ENCODE measurements at places on chromosomes 6 and 20.

DNA sequence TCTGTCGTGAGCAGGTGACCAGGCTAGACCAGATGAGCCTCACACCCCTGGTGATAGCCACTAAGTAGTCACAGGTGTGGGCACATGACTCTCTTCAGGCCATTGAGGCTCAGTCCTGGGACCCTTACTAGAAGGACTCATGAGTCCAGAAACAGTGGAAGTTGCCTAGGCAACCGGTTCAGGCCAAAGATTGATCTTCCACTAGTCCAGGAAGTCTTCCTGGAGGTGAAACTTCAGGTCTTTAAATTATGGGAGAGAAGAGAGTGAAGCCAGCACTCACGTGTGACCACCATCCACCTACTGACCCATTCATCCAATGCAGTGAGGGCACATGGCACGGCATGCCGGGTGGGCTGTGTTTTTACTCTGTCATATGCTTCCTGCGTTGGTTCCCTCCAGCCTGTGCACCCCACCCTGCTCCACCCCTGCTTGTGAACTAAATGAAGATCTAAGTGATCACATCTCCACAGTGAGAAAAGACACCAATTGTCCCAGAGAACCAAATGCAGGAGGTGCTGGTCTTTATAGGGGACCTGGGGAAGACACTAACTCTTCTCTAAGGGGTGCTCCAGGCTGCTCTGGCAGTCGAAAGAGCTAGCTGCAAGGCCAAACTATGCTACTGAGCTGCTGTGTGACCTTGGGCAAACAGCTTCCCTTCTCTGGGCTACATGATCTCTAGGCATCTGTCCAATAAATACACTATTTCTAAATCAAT, 12.5 kb upstream of the STX16 start:
- no peak for DNase-seq

DNA sequence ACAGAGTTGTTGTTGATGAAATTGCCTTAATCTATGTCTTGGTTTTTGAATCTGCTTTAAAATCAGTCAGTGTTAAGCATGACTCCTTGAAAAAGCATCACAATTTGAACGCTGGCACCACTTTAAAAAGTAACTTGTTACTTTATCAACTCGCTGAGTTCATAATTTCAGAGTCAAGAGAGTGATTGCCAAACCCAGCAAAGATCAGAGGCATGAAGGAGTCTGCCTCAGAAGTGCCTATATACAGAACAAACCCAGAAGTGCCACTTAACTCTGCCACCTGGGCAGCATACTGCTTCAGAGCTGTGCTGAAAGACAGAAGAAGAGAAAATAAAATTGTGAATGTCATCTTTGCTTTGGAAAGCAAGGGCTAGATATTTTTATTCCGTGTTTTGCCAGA, 73.6 kb upstream of the HCRTR2 start:
- DNase-seq = no peak

DNA sequence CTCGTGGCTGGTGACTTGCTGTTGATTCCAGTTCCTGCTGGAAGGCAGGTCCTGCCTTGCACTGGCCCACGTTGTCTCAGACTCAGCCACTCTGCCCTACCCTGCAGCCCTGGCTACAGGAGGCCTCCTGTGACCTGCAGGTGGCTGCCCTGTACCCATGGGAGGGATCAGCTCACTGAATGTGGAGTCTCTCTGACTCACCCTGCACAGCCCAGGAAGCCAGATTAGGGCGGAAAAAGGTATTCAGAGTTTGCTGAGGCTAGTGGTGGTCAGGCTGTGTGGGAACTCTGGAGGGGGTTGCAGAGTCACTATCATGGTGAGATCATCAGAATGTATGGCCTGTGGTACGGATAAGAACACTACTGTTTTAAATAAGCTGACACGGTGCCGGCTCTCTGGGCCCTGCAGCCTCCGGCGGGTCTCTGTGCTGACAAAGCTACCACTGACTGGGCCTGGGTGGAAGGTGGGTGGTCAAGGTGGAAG, 24.7 kb upstream of the PYGB start:
- DNase-seq = no peak

- no peak for DNase-seq
Observed at GRCh38 chr20:32902456-32903420, 44.0 kb downstream of the EFCAB8 start.

DNA sequence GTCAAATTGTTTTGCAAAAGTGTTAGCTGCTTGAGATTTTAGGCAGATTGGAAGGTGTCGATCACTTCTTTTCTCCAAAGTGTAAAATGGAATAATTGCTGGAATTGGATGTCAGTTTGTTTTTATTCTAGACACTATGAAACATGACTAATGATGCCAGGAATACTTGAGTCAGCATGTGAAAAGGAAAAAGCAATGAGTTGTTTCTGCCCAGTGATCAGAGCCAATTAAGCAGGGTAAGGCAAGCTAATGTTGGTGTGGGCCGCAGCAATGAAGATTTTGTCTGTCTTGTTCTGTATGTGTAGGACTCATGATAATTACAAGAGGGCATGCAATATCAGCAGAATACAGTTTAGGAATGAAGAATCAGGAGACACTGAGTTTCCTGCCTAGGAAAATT, 110.3 kb downstream of the CARMIL1 start:
- DNase-seq = no peak

GRCh38 chr6:136030131-136030530, 178.6 kb downstream of the PDE7B start:
- DNase-seq = no peak

DNA sequence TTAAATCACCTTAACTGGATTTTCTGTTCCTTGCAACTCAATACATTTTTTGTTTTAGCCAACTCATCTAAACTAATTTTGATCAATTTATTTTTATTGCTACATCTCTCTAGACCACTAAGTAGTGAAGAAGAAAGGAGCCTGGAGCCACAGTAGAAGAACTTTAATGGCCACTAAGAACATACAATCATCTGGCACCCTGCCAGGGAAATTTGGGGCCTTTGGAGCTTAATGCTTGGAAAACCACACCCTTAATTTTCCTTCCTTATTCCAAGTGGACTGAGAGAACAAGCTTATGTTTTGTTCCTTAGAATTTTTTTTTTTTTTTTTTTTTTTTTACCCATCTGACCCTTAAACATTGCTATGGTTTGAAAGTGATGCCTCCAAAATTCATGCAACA, 12.0 kb upstream of the GMDS start:
- no peak for DNase-seq

GRCh38 chr6:11923621-11924020, 88.5 kb upstream of the HIVEP1 start:
- no peak for DNase-seq

- DNase-seq = no peak
Observed at GRCh38 chr20:23917024-23917725, 37.6 kb upstream of the CST5 start.

- no peak for DNase-seq
Observed at GRCh38 chr20:54133434-54134427, 40.1 kb downstream of the CYP24A1 start.

GRCh38 chr6:2158596-2159271, 86.7 kb downstream of the GMDS start:
- no peak for DNase-seq

- DNase-seq = no peak
Observed at GRCh38 chr6:166936079-166936787, 20.1 kb downstream of the RNASET2 start.

DNA sequence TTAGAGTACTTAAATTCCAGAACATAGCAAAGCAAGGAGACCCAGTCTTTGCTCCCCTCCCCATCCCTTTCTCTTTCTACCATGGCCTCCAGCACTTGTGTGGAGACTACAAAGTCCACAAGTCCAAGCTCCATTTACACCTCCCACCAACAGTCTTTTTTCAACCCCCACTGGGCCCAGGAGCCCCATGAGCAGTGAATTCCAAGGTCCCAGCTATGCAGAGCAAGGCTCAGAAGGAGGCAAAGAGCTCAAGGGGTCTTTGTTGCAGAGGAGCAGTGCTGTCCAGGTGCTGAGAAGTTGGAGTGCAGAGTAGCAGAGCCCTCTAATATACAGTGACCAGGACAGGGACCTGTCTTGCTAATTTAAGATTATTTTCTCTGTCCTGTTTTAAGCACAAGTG, 9.0 kb downstream of the PAK5 start:
- DNase-seq = no peak

GRCh38 chr6:70008189-70008588, 141.8 kb downstream of the COL19A1 start:
- DNase-seq = no peak

DNA sequence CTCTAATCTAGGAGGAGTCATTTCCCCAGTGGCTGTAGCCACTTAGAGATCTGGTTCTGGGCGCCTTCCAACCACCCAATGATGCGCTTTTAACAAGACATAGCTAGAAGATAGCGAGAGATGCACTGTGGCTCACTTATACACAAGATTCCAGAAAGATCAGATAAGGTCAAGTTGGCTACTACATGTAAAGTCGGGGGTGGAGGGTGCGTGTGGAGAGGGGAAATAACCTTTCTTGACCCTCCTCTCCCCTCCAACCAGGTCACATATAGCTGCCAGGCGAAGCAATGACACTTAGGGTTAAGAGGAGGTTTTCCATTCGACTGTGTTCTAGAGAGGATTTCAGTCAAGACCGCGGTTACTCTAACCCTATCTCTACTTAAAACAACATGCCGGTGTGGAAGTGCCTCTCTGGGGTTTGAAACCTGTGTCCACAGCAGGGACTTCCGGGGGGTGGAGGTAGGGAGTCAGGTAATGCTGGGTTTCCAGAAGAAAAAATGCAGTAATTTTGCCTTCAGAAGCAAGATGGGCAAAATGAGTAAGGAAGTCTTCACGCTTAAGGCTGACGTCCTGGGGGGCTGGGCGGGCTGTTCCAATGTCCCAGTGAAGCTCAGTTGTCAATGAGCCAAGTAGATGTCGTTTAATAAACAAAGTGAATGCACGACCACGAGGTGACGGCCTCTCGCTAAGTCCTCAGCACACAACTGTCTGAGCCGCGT, 1.8 kb upstream of the SIM1 start:
- DNase-seq = no peak

- DNase-seq = no peak
Observed at GRCh38 chr6:16723826-16724225, 37.4 kb downstream of the ATXN1 start.

- DNase-seq = no peak
Observed at GRCh38 chr6:46490425-46491200, 636 bp downstream of the RCAN2 start.

- no peak for DNase-seq
Observed at GRCh38 chr20:37911261-37911660, 8.3 kb downstream of the VSTM2L start.

GRCh38 chr6:14721103-14721758, 524.6 kb upstream of the JARID2 start:
- no peak for DNase-seq

DNA sequence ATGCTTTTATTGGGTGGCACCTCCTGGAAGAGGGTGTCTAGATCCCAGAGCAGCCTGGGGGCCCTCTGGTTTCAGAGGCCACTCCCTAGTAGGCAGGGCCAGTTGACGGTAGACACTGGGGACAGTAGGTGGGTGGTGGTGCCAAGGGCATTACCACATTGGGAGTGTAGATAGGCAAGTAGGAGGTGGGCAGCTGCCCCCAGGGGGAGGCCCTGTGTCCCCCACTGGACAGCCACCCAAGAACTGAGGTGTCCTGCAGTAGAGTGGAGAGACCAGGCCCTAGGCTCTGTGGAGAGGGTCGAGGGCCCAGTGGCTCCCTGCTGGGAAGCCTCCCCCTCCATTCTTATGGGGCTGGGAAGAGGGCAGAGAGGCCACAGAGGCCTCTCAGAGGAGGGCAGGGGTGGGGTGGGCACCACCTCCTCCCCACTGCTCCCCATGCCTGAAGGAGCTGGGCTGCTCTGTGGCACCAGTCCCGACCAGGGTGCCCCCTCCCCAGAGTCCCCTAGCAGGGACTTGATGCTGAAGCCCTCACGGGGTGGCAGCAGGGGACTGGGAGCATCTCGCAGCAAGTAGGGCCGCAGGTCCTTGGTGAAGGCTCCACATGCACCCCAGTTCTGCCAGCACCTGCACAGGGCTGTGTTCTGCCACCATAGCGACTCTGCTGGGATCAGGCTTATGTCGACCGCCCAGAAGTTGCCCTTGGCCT, 305.0 kb upstream of the KCNQ5 start:
- no peak for DNase-seq

DNA sequence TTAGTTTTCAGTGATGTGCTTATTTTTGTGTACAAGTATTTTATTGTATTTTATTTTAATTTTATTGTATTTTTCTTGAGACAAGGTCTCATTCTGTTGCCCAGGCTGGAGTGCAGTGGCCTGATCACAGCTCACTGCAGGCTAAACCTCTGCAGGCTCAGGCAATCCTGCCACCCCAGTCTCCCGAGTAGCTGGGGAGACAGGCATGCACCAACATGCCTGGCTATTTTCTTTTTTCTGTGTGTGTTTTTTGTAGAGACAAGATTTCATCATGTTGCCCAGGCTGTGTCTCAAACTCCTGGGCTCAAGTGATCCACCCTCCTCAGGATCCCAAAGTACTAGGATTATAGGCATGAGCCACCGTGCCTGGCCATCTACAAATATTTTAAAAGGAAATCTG, 146.3 kb downstream of the MANEA start:
- DNase-seq = no peak

GRCh38 chr20:37357481-37358365, 11.8 kb downstream of the SRC start:
- DNase-seq = no peak

GRCh38 chr6:91088515-91088914, 501.6 kb upstream of the MAP3K7 start:
- DNase-seq = no peak

DNA sequence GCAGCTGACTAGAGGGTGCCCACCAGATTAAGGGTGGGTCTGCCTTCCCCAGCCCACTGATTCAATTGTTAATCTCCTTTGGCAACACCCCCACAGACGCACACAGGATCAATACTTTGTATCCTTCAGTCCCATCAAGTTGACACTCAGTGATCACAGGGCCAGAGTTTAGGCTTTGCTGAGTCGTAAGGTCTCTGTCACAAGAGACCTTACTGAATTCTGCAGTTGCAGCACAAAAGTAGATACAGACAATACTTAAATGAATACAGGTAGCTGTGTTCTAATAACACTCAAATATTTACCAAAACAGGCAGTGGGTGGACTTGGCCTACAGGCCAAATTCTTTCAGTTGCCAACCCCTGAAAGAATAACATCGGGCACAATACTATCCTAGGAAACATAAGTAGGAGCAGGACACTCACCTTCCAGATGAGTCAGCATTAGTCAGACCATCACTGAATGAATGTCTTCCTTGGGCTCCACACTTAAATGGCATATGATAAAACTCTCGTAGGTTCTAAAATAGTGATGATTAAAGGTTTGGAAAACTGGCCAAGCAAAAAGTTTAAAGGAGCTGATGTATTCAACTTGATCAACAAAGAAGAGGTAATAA, 190.0 kb downstream of the UBE3D start:
- no peak for DNase-seq

GRCh38 chr6:91654793-91655192, 1067.9 kb upstream of the MAP3K7 start:
- DNase-seq = no peak

Data from NCI-H1417 treated with DMSO at 0.1 percent for 48 hours (cell line).